Motor neuron (in vitro differentiated cells): ENCODE measurements at places on chromosomes 4 and X. TPM values are rescaled to one million over a fixed set of nuclear protein-coding genes. Genes with fewer than 3 reads are reported as not detected.

The TMPRSS11F gene
- not detected in 2 replicates for total RNA-seq

The ZMAT1 gene
- total RNA-seq, result 13.8 and 23.9 TPM in 2 replicates

The CXCR3 gene
- total RNA-seq, result not detected in 2 replicates

The TECRL gene
- 0.05 TPM in 1 of 2 replicates, not detected in the other for total RNA-seq

The TMLHE gene
- total RNA-seq, result 24.2 and 25.0 TPM in 2 replicates

The SRPK3 gene
- total RNA-seq, result 0.51 and 0.75 TPM in 2 replicates

The RAI2 gene
- total RNA-seq, result 0.27 TPM in 1 of 2 replicates, not detected in the other

The NUP62CL gene
- 2.0 and 2.7 TPM in 2 replicates for total RNA-seq

The DMD gene
- 29.7 and 42.3 TPM in 2 replicates for total RNA-seq

The ZNF732 gene
- 0.45 and 0.46 TPM in 2 replicates for total RNA-seq

The IL1RAPL2 gene
- not detected in 2 replicates for total RNA-seq

The TRIM2 gene
- 177 and 182 TPM in 2 replicates for total RNA-seq

The PHKA1 gene
- 1.6 and 3.3 TPM in 2 replicates for total RNA-seq

The ARMCX4 gene
- total RNA-seq, result 10.7 and 19.8 TPM in 2 replicates
